GDM1 (cell line): ENCODE measurements at places on chromosomes 3 and 15.

DNA sequence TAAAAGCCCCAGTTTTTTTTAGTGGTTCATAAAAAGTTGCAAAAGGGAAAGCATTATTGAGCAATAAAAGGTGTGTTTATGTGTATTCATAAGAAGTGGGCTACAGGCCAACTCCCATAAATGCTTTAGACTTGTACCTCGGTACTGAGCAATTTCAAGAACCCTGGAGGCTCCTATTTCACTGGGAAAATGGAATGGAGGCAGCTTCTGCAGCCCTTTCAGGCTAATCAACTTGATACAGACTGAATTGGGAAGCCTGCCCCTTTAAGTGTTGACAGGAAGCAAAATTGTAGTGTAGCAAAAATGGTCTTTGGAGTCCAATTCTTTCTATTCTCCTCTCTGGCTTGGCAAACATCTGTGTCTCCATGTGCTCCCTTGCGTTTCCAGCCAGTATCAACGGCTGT is 118.8 kb downstream of the ECT2 start:
- DNase-seq, result no peak

- DNase-seq, result no peak
Observed at GRCh38 chr3:150635076-150635475, 32.0 kb downstream of the SELENOT start.

GRCh38 chr15:98439523-98439942 is 208.8 kb upstream of the IGF1R start:
- DNase-seq, result no peak

GRCh38 chr3:94862703-94863102 is 799.8 kb downstream of the NSUN3 start:
- DNase-seq, result no peak

DNA sequence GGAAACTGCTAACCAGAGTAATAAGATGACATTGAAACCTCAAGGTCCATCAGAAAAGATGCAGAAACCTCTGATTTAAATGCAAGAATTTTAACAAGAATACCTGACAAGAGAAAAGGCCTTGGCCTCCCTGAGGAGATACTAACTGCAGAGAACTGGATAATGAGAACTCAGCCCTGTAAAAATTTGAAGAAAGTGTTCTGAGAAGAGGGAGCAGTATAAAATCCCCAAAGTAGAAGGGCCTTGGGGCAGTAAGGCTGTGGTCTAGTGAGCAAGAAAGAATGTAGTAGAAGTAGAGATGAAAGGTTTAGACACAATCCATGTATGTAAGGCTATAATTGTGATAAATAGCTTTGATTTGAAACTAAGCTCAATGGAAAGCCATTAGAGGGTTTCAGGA is 394.1 kb downstream of the ZBBX start:
- DNase-seq, result no peak

- peak; percentile 97 for DNase-seq
Observed at GRCh38 chr3:71444028-71444860, 139.3 kb downstream of the FOXP1 start.

DNA sequence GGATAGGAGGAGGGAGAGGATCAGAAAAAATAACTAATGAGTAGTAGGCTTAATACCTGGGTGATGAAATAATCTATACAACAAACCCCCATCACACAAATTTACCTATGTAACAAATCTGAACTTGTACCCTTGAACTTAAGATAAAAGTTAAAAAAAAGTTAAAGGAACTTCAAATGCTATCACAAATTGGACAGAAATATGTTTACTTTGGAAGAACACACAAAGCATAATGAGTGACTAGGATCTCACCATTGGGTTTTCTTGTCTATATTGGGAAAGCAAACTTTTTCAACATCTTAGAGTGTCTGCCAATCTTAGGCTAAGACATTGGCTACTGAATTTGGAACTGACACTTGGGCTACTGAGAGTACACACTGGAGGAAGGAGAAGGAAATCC is 140.4 kb downstream of the THRB start:
- no peak for DNase-seq

- DNase-seq, result no peak
Observed at GRCh38 chr3:182760576-182761164, 32.6 kb upstream of the ATP11B start.

GRCh38 chr3:30401971-30402370 is 204.4 kb upstream of the TGFBR2 start:
- DNase-seq, result no peak
